NCI-H1694 (cell line): ENCODE measurements at places on chromosomes 1 and 21.

GRCh38 chr1:59173721-59174120 lies 123.2 kb upstream of the FGGY start:
- DNase-seq, result no peak

DNA sequence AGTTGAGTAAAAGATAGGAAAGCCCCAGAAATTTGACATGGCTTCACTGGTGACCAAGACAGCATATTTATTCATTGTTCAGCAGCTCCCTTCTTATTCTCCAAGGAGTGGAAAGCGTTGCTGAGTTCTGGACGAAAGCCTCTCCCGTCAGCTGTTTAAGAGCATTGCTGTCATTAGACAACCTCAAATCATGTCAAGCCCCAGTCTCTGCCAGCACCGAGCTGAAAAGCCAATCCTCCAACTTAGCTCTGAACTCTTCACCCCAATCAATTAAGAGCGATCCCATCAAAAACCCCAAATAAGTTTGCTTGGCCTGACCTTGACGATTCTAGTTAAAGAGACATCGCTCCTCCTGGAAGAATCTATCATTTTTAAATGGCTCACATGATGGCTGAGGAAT lies 110.8 kb downstream of the PLPP3 start:
- DNase-seq, result no peak

- no peak for DNase-seq
Measured at GRCh38 chr1:25820247-25821111, 725 bp downstream of the MTFR1L start.

- DNase-seq, result no peak
Measured at GRCh38 chr1:52628614-52629324, 4.2 kb upstream of the SHISAL2A start.

- no peak for DNase-seq
Measured at GRCh38 chr21:34938089-34938764, 110.9 kb downstream of the RUNX1 start.

DNA sequence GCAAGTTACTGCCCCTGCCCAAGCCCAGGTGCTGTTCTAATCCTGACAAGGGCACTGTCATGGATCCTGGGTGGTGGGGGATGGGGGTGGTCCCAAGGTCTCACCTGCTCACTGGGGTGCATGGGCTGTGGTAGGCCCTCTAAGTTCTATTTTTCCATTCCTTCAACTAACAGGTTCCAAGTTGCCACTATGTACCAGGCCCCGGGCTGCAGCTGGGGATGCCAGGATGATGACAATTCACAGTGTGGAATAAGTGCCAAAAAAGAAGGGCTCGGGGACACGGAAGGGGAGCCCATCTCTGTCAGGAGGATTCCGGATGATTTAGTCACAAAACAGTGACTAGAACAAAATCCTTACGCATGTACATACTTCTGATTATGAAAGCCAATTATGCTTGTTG lies 76.0 kb downstream of the STUM start:
- no peak for DNase-seq

- no peak for DNase-seq
Measured at GRCh38 chr1:166920561-166921475, 44.8 kb upstream of the TADA1 start.

GRCh38 chr1:198083549-198083948 lies 73.2 kb upstream of the NEK7 start:
- DNase-seq, result no peak

- no peak for DNase-seq
Measured at GRCh38 chr1:189804352-189804751, 673.3 kb downstream of the BRINP3 start.

DNA sequence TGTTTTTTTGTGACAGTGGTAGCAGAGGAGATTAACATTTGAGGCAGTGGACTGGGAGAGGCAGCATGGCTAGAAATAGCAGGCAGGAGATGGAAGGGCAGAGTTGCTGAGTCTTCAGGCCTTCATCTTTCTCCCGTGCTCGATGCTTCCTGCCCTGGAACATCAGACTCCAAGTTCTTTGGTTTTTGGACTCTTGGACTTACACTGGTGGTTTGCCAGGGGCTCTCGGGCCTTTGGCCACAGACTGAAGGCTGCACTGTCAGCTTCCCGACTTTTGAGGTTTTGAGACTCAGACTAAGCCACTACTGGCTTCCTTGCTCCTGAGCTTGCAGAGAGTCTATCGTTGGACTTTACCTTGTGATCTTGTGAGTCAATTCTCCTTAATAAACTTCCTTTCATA lies 24.2 kb upstream of the LEFTY2 start:
- DNase-seq, result no peak

- no peak for DNase-seq
Measured at GRCh38 chr1:156882543-156882942, 11.0 kb upstream of the PEAR1 start.

DNA sequence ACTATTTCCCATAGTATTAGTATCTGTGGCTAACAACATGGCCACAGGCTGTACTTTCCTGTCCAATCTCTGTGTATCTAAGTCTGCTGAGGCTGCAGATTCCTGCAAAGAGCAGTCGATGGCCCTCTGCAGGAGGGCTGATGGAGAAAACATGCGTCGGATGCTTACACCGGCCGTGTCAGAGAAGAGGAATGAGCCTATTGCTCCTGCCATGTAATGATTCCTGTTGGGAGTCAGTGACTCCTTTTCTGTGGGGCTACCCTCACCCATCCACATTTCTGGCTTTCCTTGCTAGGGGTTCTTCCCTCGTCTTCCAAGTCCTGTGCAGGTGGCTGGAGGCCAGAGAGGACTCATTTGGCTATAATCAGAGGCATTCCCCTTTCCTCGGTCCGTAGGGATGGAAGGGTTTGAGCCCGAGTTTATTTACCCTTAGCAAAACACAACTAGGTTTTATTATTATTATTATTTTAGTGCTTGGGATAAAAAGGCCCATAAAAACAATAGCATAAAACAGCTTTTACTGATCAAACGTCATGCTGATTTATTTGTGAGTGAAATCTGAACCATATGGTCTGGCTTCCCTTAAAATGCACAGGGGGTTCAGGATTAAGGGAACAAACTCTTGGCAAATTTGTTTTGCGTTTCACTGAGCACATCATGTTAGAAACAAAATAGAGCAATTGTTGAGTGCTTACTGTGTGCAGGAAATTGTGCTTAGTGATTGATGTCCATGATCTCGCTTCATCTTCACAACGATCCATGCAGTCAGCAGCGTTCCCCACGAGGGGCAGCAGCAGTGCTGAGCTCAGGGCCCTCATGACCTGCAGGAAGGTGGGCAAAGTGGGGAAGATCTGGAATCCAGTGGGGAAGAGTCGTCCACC lies 70.8 kb downstream of the KIF26B start:
- DNase-seq, result no peak

DNA sequence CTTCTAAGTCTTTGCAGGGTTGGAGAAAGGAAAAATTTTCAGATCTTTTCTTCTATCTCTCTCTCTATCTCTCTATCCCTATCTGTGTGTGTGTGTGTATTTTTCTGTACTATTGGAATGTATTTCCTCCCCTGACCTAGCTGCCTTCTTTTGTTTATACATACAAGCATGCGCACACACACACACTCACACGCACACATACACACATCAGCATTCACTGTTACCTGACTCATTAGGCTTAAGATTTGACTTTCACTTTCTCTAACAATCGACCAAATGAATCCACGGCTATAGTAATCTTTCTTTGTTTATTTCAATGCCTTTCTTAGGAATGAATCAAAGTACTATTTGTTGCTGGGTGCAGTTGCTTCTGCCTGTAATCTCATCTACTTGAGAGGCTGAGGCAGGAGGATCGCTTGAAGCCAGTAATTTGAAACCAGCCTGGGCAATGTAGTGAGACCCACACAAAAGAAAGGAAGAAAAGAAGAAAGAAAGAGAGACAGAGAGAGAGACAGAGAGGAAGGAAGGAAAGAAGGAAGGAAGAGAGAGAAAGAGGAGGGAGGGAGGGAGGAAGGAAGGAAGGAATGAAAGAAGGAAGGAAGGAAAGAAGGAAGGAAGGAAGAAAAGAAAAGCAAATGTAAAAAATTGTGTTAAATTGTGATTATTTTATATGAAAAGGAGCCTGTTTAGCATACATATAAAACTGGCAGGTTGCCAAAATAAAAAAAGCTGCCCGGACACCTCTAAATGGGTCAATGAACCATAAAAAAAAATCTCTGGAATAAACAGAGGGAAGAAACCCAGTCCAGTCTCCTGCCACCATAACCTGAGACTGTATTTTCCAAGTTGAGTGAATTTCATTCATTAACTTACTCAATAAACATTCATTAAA lies 206.8 kb downstream of the ZNF326 start:
- DNase-seq, result no peak

GRCh38 chr1:19644681-19645410 lies 735 bp downstream of the NBL1 start:
- no peak for DNase-seq

- peak; percentile 44 for DNase-seq
Measured at GRCh38 chr1:167099851-167100250, 6.0 kb downstream of the STYXL2 start.

- DNase-seq, result no peak
Measured at GRCh38 chr1:157162345-157162744, 24.1 kb upstream of the ETV3 start.

GRCh38 chr21:42343101-42343500 lies 7.7 kb downstream of the TFF2 start:
- DNase-seq, result no peak

- no peak for DNase-seq
Measured at GRCh38 chr1:17878837-17879236, 123.7 kb downstream of the ACTL8 start.

- no peak for DNase-seq
Measured at GRCh38 chr1:112956544-112957132, 642 bp upstream of the SLC16A1 start.

DNA sequence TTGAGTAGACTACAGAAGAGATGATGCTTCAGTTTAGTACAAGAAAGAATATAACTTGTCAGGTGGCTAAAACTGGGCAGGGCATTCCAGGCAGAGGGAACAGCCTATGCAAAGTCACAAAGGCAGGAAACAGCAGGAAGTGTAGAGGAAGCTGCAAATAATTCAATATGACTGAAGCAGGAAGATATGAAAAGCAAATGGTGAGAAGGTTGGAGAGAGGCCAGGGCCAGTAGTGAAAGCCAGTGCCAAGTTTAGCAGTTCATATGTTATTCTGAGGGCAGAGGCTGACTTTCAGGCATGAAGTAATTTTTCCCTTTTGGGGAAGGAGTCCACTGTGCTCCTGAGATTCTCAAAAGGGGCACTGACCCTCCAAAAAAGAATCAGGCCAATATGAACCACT lies 8.0 kb upstream of the YBX1 start:
- DNase-seq, result no peak

- no peak for DNase-seq
Measured at GRCh38 chr1:160168016-160168415, 16.6 kb downstream of the ATP1A4 start.

GRCh38 chr1:40423264-40423642 lies 27.0 kb upstream of the ZFP69B start:
- DNase-seq, result no peak

DNA sequence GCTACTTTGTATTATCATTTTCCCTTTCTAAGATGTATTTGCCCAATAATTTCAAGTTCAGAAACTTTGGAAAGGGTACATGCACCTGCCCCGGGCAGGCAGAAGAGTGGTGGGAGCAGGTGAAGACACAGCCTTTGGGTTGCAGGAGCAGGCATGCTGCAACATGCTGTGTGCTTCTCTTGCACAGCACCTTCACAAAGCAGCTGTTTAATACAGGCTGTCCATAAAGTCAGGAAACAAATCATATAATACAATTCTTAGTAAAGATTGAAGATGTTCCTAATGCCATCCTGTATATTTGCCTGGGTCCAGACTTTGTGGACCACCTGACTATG lies 182.9 kb downstream of the ZNF281 start:
- no peak for DNase-seq

GRCh38 chr21:38859852-38860251 lies 54.1 kb downstream of the ETS2 start:
- DNase-seq, result no peak

DNA sequence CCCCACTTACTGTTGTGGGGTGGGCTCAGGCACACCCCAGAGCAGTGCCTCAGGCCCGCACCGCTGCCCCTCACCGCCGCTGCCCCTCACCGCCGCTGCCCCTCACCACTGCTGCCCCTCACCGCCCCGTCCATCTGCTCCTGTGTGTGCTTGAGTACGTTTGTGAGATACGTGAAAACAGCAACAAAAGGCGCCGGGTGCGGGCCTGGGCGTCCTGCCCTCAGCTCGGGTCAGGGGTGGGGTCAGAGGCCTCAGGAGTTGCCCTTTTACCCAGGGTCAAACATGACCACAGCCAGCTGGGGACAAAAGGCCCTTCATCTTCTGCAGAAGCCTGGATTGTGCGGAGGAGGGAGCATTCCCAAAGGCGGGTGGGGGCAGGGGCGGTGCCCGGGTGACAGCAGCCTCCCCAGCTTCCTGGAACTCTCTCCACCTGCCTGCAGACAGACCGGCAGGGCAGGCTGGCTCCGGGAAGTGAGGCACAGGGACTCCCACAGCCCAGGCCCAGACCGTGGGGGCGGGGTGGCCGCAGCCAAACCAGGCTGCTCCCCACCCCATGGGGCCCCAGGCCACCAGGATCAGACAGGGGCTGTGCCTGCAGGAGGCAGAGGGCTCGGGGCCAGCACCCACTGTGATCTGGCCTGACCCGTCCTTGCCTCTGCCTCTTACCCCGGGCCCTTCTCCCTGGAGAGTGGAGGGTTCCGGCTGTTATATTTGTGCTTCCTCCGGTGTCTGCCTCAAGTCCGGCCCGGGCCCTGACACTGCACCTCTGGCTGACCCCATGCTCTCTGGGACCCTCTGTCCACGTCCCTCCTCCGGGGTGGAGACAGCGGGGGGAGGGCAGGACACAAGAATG lies 2.3 kb upstream of the VWA1 start:
- peak; percentile 50 for DNase-seq

DNA sequence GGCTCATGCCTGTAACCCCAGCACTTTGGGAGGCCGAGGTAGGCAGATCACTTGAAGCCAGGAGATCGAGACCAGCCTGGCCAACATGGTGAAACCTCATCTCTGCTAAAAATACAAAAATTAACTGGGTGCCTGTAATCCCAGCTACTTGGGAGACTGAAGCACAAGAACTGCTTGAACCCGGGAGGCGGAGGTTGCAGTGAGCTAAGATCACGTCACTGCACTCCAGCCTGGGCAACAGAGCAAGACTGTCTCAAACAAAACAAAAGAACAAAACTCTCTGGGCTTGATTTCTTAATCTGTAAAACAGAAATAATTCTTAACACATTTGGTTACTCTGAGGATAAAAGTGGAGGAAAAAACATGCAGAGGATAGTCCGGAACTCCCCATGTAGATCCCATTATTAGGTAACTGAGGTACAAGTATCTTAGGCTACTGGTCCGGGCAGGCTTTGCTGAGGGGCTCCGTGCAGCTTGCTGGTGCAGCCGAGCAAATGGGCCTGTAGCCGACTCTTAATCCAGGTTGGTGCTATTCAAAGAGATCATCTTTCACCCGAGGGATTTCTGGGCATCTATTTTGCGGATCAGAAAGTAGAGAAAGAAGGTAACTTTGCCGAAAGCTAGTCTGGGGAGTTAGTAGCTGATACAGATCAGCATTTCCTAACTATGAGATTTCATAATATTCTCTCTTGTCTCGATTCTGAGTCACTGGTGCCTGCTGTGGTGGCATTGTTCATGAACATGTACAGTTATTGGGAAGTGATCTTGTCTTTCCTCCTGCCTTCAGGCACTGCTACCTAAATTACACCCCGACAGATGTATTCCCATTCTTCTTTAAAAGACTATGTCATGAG lies 56.8 kb downstream of the NFIA start:
- DNase-seq, result no peak

- DNase-seq, result no peak
Measured at GRCh38 chr1:232587141-232588008, 42.6 kb downstream of the SIPA1L2 start.

GRCh38 chr1:226092965-226093364 lies 30.4 kb downstream of the H3-3A start:
- no peak for DNase-seq

- no peak for DNase-seq
Measured at GRCh38 chr1:59236721-59237545, 60.0 kb upstream of the FGGY start.
